ENCODE measurements at places on chromosomes 11 and 22.

DNA sequence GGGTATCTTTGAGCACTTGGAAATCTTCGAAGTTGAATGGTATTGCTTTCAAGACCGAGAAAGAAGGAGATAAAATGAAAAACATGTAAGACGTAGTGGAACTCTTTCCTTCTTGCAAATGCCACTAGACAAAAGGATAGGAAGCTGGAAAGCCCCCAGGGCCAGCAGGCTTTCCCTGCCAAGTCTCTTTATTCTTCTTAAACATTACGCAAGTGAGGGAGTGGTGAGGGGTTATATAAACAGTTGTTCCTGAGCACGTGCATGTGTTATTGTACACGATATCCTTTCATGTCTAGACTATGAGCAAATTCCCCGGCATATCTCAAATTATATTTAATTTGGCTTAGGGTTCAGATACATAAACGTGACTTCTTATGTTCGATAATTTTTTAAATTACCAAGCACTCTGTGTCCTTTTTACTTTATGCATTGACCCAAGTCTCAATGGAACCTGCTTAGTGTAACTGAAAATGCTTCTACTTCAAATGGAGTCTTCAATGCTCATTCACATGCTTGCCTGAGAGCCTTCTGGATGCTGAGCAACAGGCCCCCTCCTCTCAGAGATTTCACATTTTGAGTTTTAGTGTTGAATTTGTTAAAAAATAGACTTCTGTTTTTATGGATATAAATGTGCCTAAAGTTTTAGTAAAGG is 59.0 kb downstream of the PPP2R1B start:
- peak; percentile 91 for DNase-seq

DNA sequence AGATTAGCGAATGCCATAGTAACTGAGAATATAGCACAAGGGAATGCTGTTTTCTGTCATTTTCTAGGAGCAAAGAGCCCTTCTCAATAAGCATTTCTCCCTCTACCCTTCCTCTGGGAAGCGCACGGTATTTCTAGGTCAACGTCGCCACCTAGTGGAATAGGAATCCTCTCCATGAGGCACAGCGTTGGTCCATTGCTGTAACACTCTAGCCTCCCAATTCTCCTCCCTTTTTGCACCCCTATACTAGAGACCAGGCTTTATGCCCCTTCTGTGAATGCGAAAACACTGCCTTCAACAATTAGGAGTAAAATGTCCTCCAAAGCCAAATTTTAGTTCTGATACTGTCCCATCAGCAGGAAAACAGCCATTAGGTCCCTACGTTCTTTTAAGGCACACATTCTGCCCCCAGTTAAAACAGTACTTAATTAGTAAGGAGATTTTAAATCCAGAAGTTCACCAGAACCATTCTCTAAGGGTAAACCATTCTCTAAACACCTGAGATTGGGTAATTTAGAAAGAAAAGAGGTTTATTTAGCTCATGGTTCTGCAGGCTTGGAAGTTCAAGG is 12.8 kb upstream of the HYLS1 start:
- peak; percentile 85 for DNase-seq

- DNase-seq, result peak; percentile 63
These were observed 80.5 kb upstream of the WNT7B start for GRCh38 chr22:46057246-46058090.

DNA sequence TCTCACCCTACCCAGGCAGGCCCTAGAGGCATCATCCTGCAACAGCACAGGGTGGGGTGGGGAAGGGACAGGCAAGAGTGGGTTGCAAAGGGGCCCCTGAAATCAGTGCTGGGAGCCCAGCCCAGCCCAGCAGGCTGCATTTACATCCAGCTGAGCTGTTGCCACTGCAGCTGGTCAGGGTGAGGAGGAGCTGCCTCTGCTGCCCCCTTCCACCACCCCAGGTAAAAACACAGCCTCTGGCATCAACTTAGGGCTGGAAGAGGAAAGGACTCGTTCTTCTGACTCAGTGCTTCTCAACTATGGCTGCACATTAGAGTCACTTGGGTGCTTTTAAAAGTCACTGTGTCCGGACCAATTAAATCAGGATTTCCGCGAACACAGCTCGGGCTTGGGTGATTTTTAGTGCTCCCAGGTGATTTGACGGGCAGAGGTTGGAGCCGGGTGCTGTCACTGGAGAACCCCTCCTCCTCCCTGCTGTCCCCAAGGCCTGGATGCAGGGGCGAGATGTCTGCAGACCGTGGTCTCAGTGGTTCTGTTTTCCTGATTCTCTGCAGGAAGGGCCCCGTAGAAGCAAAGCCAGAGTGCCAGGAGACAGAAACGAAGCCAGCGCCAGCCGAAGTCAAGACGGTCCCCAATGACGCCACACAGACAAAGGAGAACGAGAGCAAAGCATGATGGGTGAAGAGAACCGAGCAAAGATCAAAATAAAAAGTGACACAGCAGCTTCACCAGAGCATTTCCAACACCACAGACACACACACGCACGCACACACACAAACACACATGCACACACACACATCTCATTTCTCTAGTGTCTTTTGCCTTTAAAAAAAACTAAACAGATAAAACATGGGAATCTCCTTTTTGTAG is 39.4 kb upstream of the TTC12 start:
- no peak for DNase-seq

- DNase-seq, result no peak
These were observed 1561.0 kb upstream of the RAG2 start for GRCh38 chr11:38159038-38159437.

- no peak for DNase-seq
These were observed 2.9 kb upstream of the HMBS start for GRCh38 chr11:119081682-119082260.

DNA sequence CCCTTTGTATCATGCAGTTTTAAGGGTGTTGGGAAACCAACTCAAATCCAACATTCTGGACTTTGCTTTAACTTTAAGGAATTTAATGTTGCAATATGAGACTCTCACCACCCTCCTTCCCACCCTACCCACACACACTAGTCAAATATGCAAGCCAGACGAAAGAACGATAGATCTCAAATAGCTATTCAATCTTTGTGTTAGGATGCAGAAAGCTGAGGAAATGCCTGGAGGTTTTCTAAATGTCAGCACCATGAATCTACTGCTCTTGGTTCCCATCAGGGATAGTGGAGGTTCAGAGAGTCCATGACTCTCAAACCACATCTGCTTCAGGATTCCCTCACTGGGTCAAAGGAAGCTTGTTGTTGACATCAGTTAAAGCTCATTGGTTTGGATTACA is 33.7 kb downstream of the EXPH5 start:
- peak; percentile 57 for DNase-seq

DNA sequence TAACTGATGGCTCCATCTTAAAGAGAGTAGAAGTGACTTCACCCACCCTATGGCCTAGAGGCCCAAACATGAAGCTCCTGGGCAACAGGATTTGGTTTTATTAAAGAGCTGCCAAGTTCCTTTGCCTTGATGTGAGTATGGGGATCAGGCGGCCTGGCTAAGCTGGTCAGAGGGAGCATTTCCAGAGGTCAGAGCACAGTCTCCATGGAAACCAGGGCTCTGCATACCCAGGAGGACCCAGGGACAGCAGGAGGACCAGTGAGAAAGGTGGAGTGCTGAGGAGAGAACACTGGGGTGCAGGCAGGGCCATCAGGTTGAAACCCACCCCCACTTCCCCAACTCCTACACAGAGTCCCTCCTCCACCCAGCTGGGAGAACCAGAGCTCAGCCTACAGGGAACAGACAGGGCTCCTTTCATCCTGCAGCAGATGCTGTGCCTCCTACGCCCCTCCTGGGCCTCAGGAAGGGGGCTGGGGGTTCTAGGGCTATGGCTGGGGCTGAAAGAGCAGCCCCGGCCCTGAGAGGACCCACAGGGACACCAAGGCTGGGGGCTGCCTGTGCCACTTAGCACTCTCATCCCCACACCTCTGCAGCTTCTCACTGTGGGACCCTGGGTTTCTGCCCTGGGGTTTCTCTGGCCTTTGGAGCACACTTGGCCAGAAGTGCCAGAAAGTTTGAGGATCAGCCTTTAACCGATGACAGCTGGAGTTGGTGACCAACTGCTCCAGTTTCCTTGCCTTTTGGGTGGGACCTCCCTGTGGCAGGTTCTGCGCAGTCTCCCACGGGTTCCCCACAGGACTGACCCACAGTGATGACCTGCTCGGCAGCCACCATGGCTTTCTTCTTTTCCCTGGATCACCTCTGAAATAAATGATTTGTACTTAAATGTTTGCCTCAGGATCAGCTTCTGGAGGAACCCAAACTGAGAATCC is 13.8 kb upstream of the P2RY6 start:
- DNase-seq, result no peak

- no peak for DNase-seq
These were observed 17.4 kb upstream of the OR10A5 start for GRCh38 chr11:6828103-6828502.

- peak; percentile 36 for DNase-seq
These were observed 294.4 kb downstream of the MN1 start for GRCh38 chr22:27507111-27507611.

- peak; percentile 50 for DNase-seq
These were observed 70.8 kb downstream of the RNF169 start for GRCh38 chr11:74819400-74819799.

DNA sequence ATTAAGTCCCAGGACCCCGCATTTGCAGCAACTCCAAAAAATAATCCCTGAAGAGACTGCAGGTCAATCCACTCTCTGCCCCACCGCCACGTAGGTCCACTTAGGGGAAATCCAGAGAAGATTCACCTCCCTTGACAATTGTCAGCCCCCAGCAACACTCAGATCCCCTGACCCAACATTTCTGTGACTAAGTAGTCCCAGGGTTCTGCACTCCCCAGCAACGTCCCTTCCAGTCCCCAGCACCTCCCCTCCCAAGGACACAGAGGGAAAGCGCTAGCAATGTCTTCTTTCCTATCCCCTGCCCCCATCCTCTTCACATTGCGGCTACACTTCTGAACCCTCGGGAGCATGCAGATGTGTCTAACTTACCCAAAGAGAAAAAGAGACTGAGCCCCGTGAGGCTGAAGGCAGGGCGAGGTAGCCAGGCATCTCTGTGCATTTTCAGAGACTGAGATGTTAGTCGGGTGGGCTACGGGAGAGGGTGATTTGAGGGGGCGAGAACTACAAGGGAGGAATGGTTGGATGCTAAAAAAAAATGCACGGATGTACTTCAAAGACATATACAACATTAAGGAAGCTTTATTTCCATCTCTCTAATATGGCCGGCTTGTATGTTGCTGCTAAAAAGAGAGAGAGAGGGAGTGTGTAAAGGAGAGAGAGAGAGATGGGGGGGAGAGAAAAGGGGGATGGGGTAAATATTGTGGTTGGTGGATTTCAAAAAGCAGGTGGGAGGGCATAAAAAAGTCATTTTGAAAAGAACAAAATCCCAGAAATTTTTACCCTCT is at the start of gene SCN2B:
Gene SCN2B, minus strand, starts transcription at position 647 of the 785 bp plus-strand sequence. Its CDS starts 208 bp downstream, at position 439.
- DNase-seq, result no peak

DNA sequence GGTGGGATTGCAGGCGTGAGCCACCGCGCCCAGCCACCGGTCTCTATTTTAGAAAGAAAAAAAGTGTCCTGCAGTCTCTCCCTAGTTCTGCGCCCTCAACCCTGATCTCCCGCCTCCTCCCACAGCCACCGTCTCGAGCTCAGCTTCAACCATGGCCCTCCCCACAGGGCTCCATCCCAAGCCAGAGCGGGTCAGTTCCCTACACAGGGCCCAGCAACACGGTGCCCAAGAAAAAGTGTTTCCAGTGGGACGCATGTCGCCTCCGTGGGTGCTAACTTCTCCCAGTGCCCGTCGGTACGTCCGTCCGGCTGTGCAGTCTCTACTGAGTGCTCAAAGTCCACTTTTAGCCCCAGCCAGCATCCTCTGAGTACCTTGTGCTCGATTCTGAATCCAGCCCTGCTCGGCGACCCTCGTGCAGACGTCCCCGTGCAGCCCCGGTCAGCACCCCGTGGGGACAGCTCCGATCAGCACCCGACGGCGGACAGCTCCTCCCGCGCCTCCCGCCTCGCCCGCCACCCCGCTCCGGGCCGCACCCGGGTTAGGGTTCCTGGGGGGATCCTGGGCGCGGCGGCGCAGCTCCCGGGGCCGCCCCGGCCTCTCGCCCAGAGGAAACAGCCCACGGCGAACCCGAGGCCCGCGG is 657 bp upstream of the MAPK8IP2 start:
- peak; percentile 38 for DNase-seq

- no peak for DNase-seq
These were observed 70.8 kb downstream of the RAB38 start for GRCh38 chr11:88104408-88104807.

DNA sequence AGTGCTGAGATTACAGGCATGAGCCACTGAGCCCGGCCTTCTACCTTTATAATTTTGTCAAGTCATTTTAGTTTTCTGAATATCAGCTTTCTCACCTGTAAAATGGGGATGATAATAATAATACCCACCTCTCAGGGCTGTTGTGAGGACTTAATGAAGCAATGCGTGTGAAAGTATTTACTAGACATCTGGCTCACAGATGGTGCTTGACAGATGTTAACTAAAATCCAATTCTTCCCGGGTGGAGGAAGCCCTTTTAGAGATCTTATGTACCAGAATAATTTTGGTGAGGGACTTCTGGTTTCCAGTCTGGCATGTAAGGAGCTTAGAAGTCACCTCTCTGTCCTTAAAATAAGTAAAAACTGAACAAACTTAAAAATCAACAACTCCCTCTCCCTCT is 43.7 kb upstream of the NUP160 start:
- no peak for DNase-seq

- DNase-seq, result no peak
These were observed 397.0 kb downstream of the ETS1 start for GRCh38 chr11:128190312-128190711.

GRCh38 chr11:16011396-16011795 is 344.9 kb downstream of the SOX6 start:
- no peak for DNase-seq

DNA sequence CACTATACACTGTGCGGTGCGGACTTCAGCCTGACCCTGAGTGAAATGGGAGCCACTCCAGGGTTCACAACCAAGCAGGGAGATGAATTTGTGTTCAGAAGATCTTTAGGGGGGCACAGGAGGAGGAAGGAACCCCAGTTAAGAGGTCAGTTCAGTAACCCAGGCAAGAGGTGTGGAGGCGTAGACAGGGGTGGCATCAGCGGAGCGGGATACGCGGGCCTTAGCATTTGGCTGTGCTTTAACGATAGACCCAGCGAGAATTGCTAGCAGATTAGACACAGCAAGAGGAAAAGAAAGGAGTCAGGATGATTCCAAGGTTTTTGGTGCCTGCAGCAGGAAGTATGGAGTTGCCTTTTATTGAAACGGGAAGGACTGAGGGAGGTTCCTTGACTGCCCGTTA is 46.8 kb downstream of the CTTN start:
- DNase-seq, result no peak

GRCh38 chr11:129959687-129960086 is 42.9 kb downstream of the PRDM10 start:
- no peak for DNase-seq

- no peak for DNase-seq
These were observed 13.6 kb upstream of the XBP1 start for GRCh38 chr22:28813772-28814518.

GRCh38 chr11:133797554-133797953 is 47.8 kb downstream of the SPATA19 start:
- no peak for DNase-seq

All from cardiac fibroblast (primary cell).